Amniotic stem cell (primary cell): ENCODE measurements at places on chromosomes 6 and 20.

- no peak for DNase-seq
Observed at GRCh38 chr20:46482864-46483263, 30.5 kb downstream of the ZNF334 start.

DNA sequence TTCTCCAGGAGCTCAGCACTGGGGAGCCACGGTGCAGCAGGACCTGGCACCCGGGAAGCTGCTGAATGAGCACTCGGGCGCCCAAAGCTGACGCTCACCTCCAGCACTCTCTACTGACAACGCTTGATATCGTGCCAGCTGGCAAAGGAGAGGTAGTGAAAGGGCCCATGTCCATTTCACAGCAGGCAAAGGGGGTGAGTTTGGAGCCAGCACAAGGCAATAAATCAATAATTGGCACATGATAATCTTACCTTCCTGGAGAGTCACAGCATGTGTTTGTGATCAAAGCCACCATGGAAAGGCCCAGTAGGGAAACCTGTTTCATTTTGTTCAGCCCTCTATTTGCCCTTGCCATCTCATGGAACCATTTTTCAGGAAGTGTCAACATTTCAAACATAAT, 23.3 kb upstream of the SMIM26 start:
- DNase-seq: no peak

GRCh38 chr20:43186312-43186711, 3.4 kb downstream of the PTPRT start:
- DNase-seq: no peak

DNA sequence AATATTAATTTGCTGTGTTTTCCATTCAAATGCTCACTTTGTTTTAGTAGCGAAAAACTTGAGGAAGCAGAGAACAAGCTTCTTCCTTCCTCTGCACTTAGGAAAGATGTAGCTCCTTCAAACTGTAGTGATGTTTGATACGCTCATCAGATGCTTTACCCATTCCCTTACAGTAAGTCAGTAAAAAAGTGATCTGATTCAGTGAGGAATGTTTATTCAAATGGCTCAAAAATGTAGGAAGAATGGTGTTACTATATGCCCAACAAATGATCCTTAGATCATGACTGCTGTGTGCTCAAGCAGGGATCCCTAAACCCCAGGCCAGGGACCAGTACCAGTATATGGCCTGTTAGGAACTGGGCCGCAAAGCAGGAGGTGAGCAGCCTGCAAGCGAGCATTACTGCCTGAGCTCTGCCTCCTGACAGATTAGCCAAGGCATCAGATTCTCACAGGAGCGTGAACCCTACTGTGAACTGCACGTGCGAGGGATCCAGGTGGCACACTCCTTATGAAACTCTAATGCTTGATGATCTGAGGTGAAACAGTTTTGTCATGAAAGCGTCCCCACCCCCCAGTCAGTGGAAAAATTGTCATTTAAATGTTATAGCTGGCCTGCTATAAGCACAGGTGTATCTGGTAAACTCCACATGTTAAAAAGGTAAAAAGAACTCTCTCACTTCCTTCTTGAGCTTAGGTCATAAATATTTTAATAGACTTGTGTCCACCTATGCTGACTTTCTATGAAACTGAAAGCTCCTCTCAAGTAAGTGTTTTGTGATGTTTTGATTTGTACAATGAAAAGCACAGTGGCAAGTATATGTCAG, 187.2 kb downstream of the FOXC1 start:
- no peak for DNase-seq

- no peak for DNase-seq
Observed at GRCh38 chr6:90465686-90466085, 121.2 kb downstream of the MAP3K7 start.

- no peak for DNase-seq
Observed at GRCh38 chr20:8913456-8913855, 155.4 kb upstream of the PLCB4 start.

GRCh38 chr6:106117579-106117978, 31.4 kb downstream of the PRDM1 start:
- DNase-seq: no peak
